Fibroblast of skin of abdomen (primary cell): ENCODE measurements at places on chromosomes 4 and X.

DNA sequence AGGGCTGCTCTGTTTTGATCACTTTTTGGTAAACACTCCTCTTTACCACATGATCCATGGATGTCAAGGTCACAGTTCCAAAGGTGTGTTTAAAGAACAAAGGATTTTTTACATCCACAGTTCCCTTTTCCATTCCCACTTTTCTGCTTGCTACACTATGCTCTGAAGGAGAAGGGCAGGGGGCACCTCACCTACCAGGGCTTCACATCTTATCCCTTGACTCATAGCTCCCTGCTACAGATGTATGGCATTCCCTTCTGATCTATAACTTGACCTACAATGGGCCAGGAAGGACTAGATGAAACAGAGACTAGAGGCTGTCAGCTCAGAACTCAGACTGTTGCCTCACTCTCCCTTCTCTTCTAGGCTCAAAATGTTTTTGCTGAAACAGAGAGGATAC is 233.1 kb upstream of the RPS6KA3 start:
- DNase-seq, result no peak

- DNase-seq, result peak; percentile 4
Observed at GRCh38 chr4:87461281-87461700, 38.9 kb downstream of the NUDT9 start.

DNA sequence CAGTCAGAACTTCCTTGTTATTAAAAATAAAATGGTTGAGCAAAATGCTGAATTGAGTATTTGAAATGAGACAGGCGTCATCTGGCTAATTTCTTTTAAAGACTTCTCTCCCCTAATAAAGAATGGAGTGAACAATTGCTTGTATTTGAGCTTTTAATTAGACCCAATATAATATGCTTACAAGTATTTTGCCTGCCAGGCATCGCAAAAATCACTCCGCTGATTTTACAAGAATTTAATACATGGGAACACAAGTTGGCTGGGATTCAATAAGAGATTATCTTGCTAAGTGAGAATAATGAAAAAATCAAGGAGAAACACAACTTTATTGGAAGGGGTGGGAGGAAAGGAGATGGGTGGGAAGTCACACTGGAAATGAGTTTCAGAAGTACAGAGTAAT is 52.3 kb downstream of the KLF3 start:
- DNase-seq, result no peak

GRCh38 chrX:149079805-149080406 is 425.2 kb downstream of the IDS start:
- DNase-seq, result no peak

- DNase-seq, result no peak
Observed at GRCh38 chr4:139511320-139511719, 44.7 kb downstream of the SETD7 start.

DNA sequence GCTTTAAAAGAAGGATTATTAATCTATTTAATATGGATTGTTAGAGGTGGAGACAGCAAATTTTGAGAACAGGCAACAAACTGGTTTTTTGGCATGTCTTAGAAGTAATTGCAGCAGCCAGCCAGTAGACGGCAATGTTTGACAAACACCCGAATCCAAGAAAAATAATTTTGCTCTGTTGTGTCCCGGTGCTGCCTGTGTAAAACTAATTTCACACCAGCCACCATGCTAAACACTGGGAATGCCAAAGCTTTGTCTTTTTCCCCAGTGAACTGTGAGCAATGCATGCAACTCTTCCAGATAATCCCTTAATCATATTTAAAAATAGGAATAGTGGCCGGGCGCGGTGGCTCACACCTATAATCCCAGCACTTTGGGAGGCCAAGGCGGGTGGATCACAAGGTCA is 25.9 kb downstream of the SMIM31 start:
- peak; percentile 34 for DNase-seq

- no peak for DNase-seq
Observed at GRCh38 chr4:105074097-105074496, 72.6 kb upstream of the TET2 start.

GRCh38 chrX:132965461-132965860 is 7.0 kb upstream of the HS6ST2 start:
- DNase-seq, result no peak

- DNase-seq, result peak; percentile 6
Observed at GRCh38 chr4:28082686-28083390, 1222.2 kb downstream of the STIM2 start.

GRCh38 chr4:7978489-7978888 is 38.8 kb upstream of the AFAP1 start:
- no peak for DNase-seq

DNA sequence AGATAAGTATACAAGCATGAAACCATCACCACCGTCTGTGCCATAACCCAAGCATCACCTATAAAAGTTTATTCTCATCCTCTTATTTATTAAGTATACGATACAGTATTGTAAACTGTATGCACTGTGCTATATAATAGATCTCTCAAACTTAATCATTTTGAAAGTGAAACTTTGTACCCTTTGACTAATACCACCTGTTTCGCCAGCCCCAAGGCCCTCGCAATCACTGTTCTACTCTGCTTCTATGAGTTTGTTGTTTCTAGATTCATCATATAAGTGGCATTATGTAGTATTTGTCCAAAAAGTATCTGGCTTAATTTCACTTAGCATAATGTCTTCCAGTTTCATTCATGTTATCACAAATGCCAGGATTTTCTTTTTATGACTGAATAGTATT is 72.1 kb upstream of the DOCK11 start:
- no peak for DNase-seq

DNA sequence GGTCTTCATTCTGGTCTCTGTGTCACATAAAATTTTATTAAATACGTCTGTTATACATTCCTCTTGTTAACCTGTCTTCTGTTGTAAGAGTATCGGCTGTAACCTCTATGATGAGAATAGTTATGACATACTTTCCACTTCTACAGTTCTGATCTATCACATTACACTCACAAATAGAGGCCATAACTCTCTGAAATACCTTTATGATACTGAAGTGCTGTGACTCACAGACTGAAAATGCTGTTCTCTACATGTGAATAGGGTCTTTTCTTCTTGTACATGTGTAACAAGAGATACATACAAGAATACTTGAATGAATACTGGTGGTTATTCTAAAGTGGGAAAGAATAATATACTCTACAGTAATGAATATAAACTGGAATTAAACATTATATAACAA is 1047.6 kb downstream of the TECRL start:
- no peak for DNase-seq

- DNase-seq, result peak; percentile 4
Observed at GRCh38 chrX:63784902-63785707, at the start of gene ARHGEF9. Gene ARHGEF9, minus strand, starts transcription at chrX:63785214. Its CDS starts 69 bp downstream, at chrX:63785145.

DNA sequence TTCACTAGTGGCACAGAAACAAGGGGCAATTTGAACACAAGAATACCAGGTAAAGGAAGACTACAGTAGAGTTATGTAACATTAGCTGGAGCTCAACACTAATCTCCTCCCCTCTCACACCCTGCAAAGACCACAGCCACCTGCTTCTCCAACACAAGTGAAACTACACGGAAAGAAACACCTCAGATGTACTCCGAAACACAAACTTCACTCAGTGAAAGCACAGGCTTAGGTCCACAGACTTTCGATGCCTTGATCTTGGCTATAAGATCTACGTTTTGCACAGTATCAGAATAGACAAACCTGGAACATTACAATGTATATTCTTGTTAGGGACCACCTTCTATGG is 7.6 kb downstream of the ACSL1 start:
- no peak for DNase-seq

- DNase-seq, result no peak
Observed at GRCh38 chr4:23234018-23234417, 541.3 kb downstream of the GBA3 start.

- no peak for DNase-seq
Observed at GRCh38 chrX:106397788-106398538, 213.8 kb upstream of the RADX start.

DNA sequence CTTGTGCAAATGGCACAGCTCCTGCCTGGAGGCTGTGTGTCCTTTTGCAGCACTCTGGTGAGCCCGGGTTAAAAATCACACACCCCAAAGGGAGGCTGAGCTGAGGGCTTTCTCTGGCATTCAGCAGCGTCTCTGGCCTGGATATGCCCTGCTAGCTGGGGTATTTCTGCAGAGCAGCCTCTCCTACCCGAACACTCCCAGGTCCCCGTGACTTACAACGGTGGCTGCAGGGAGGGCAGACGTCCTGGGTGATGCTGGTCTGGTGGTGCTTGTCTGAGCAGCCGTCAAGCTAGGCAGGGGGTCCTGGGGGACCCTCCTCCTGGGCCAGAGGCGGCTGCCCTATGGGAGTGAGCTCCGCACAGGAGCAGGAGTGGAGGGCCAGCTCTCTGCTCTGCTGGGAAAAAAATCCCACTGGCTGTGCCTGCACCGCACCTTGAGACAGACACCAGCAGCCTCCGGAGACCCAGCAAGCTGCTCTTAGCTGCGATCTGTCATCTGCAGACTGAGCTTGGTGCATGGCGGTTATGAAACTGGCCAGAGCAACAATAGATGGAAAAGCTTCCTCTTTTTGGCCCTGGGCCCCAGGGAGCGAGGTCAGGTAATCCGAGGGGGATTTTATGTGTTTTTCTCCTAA is 41.3 kb upstream of the ASMTL start:
- no peak for DNase-seq

DNA sequence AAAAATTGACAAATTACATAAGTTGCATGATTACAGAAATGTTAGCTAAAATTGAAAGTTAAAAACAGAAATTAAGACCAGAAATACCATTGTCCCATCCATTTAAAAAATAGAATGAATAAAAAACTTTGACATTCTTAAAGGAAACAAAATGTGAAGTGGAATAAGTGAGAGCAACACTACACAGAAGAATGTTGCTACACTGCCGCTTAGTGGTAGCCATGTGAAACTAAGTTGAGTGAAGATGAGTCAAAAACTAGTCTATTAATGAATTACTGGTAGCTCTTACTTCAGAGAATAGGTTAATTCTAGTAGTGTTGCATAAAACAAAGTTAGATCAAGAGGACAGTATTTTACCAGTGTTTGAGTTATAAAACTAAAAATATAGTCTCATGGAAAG is 571.0 kb upstream of the KLHL4 start:
- DNase-seq, result peak; percentile 0

DNA sequence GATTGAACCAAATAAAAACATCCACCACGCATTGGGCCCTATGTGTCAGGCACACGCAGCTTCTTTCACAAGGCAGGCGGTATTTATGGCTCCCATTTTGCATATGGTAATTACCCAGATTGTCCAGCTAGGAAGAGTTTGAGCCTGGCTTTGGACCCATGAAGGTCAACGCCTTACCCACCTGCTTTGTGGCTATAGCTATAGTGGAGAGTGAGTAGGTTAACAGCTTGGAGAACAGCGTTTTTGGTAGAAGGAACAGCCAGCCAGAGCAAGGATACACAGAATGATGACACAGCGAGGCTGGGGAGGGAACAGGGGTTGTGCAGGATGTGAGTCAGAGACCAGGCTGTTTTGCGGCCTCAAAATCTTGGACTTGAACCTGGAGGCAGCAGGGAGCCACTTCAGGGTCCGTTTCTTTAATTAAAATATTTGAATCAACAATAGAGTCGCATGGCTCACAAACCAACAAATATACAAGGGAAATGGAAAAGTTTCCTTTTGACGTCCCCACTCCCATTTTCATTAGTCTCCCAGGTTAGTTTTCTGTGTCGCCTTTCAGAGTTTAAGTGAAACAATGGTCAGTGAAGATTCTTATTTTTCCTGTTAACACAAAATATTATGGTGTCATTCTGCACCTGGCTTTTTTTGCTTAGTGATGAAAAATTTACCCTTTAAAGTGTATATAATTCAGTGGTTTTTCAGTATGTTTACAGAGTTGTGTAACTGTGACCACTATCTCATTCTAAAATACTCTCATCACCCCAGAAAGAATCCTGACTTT is 118.2 kb upstream of the STX18 start:
- DNase-seq, result peak; percentile 90

GRCh38 chr4:137677863-137678262 is 145.6 kb upstream of the PCDH18 start:
- DNase-seq, result peak; percentile 85
